ENCODE measurements at places on chromosomes 6 and 20.

GRCh38 chr20:967796-968742 is 34.0 kb downstream of the RSPO4 start:
- DNase-seq, result peak; percentile 8

DNA sequence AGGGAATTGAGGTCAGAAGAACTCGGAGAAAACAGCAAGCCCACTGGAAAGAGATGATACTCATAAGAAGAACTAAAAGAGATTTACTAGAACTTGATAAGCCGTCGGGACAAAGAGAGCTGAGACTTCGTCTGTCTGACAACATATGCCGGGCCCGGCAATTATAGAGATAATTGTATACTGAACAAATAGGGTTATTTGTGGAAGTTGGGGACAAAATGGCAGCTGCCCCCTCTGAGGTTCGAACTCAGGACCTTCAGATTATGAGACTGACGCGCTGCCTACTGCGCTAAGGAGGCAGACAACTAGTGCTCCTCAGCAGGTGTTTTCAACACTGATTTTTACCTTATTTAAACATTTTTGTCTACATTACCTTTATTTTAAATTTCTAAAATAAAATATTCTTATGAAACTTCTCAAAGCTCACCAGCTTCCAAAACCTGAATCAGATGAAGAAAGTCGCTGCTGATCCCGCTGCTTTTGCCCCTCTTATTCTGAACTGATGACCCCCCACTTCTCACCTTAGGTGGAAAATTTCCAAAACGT is 29.3 kb upstream of the TRIM27 start:
- DNase-seq, result no peak

DNA sequence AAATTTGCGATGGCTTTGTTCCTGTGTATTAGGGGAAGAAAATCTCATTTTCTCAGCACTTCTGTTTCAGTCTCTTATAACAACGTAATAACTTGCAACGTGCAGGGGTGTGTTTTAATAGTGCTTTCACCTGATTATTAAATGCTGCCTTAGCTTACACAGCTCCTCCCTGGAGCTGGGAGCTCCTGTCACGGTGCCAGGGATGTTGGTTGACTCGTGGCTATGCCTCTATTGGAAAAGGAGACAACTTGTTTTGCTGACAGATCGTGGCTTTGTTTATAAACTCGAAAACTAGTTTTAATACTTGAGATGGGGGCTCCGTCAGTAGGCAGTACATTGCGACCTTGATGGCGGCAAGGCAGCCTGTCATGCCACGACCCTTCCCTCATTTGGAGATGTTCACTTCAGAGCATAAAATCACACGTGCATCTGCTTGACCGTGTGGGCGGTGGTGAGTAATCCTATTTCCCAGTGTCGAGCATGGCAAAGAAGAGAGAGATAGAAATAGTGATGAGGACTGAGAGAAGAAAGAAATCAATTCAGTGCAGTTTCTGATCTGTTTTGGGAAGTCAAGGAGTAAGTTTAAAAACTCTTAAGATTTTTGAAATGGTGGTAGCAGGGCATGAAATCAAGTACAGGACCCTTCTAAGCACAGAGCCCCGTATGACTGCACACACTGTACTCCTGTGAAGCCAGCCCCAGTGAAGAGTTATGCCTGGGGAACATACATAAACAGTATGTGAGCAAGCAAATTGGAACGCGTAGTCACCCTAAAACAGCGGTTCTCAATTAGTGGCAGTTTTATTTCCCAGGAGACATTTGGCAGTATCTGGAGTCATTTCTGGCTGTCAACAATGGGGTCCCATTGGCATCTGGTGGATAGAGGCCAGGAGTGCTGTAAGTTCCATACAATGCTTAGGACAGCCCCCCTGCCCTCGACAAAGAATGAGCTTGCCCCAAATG is 147.2 kb downstream of the DOK5 start:
- DNase-seq, result no peak

DNA sequence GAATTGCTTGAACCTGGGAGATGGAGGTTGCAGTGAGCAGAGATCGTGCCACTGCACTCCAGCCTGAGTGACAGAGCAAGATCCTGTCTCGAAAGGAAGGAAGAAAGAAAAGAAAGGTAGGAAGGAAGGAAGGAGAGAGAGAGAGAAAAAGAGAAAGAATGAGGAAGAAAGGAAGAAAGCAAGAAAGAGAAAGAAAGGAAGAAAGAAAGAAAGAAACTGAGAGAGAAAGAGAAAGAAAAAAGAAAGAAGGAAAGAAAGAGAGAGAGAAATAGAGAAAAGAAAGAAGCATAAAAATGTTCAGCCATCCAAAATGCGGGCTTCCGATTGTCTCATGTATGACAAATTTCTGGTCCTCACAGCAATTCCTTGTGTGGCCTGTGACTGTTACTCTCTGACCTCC is 22.8 kb downstream of the MUC22 start:
- DNase-seq, result no peak

GRCh38 chr6:5132731-5133130 is 47.6 kb downstream of the PPP1R3G start:
- DNase-seq, result peak; percentile 87

GRCh38 chr20:24949756-24950127 is 673 bp downstream of the CST7 start:
- no peak for DNase-seq

DNA sequence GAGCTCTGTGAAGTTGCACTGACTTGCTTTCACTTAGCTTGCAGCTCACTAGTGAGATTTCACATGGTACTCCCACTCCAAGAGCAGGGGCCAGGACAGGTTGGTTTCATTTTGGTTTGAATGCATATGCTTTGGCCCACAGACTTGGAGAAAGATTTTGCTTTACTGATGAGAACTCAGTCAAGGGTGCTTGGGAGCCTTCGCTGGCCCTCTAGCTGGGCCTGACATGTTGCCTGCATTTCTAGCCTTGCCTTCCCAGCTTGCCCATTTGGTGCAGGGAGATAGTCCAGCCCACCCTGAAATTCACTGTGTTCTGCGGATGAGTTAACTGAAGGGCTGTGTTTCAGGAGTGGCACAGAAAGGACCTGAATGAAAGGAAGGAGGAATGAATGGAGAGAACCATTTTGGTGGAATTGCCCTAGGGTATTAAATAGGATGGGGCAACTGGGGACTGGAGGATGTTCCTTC is 1.9 kb downstream of the SGK1 start:
- DNase-seq, result no peak

- DNase-seq, result no peak
Observed at GRCh38 chr6:100818066-100818465, 63.1 kb downstream of the ASCC3 start.

- DNase-seq, result no peak
Observed at GRCh38 chr20:6818033-6818808, 50.7 kb downstream of the BMP2 start.

GRCh38 chr6:44487586-44487985 is 100.1 kb downstream of the CDC5L start:
- no peak for DNase-seq

GRCh38 chr6:124487623-124488431 is 474.4 kb upstream of the RNF217 start:
- no peak for DNase-seq

DNA sequence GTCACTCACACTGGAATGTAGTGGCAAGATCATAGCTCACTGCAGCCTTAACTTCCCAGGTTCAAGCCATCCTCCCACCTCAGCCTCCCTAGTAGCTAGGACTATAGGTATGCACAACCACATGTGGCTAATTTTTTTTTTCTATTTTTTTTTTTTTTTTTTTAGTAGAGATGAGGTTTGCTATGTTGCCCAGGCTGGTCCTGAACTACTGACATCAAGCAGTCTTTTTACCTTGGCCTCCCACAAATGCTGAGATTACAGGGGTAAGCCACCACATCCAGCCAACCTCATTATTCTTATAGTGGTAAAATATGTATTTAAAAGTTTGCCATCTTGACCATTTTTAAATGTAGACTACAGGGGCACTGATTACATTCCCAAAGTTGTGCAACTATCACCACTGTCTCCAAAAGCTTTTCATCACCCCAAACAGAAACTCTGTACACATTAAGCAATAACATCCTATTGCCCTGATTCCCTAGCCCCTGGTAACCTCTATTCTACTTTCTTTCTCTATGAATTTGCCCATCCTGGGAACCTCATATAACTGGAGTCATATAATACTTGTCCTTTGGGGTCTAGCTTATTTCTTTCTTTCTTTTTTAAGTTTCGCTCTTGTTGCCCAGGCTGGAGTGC is 268.0 kb upstream of the JARID2 start:
- no peak for DNase-seq

GRCh38 chr6:105522626-105523322 is 119.9 kb upstream of the PREP start:
- no peak for DNase-seq

DNA sequence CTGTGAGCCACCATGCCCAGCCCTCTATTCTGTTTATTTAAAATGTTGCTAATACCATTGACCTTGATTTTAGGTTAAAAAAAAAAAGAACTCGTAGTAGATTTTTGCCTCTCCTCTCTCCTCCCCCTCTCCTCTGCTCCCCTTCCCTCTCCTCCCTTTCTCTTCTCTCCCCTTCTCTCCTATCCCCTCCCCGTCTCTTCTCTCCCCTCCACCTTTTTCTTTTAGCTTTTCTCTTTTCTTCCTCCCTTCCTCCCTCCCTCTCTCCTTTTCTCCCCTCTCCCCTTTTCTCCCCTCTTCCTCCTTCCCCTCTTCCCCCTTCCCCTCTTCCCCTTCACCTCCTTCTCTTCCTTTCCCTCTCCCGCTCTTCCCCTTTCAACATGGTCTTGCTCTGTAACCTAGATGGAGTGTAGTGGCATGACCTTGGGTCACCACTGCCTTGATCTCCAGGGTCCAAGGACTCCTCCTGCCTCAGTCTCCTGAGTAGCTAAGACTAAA is 223.8 kb downstream of the ZFAND3 start:
- no peak for DNase-seq

GRCh38 chr6:63609231-63609630 is 26.4 kb upstream of the PHF3 start:
- no peak for DNase-seq

DNA sequence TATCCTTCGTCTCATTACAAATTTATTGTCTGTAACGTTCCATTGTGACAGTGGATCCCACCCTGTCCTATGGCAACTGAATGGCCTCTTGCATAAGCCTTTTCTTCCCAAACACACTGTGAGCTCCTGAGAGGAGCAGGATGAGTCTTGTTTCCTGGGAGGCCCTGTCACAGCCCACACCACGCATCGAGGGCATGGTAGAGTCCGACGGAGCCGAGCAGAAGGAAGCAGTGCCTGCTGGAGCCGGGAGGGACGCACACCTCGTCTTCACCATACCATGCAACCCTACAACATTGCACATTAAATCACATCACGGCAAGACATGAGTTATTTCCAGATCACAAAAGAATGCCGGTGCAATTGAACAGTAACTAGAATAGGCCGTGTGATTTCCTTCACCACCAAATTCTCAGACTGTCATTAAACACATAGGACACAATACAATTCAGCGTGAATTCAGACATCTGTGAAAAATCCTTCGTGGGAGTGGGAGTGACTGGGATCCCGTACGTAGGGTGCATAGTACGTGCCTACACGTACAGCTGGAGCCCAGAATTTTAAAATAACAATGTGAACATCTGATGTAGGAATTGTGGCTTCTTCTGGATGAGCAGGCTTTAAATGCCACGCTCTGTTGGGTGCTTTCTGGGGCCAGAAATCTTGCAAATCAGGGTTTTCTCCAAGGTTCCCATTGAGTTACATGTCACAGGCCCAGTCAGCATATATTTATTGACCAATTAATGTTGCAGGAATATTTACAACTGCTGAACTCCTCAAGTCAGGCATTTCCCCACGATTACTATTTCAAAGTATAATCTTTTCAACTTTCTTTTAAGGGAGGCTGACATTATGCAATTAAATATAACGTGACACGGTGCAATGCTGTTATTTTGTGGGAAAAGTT is 201.8 kb downstream of the TTLL2 start:
- no peak for DNase-seq

DNA sequence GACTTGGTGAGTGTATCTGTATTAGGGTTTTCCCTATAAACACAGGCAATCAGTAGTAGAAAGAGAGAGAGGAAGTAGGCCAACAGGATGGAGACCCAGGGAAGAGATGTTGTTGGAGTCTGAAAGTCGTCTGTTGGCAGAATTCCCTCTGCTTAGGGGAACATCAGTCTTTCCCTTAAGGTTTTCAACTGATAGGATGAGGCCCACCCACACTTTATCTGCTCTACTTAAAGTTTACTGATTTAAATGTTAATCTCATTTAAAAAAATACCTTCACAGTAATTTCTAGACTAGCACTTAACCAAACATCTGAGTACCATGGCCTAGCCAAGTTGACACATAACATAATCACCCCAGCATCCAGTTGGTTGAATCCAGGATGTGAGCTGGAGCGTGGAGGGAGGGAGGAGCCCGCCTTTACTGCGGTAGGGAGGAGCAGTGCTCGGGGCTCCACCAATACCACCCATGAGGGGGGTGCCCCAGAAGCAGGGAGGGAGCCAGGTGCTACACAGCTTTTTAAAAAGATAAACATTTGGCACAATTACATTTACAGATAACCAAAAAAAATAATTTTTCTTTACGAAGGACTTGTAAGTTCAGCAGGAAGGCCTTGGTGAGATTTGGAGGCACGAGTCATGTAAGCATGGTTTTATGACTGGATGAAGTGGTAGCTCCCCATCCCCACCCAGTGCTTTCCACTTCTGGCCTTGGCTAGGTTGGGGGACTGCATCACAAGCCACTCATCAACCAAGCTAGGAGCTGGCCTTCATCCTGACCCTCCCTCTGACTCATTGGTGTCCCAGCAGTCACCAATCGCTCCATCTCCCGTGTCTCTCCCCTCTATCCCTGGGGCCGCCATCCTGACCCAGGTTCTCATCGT is 18.4 kb upstream of the SNX9 start:
- no peak for DNase-seq

GRCh38 chr20:62476056-62476838 is 452 bp upstream of the GATA5 start:
- DNase-seq, result no peak

DNA sequence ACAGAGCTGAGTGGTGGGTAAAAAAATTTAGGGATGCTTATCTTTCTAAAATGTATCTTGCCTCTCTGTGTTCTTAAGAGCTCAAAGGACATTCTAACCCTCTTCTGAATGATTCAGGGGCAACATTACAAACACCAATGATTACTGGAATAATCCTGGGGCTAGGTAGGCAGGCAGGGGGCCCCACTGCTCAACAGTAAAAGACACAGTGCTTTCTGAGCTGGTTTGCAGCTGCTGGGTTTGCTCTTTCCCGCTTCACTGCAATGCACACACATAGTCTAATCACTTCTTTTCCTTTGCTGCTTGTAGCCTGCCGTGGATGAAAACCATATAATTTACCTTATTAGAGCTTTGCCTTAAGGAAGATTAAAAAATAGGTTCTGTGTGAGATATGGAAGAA is 23.9 kb downstream of the CLDN20 start:
- no peak for DNase-seq

DNA sequence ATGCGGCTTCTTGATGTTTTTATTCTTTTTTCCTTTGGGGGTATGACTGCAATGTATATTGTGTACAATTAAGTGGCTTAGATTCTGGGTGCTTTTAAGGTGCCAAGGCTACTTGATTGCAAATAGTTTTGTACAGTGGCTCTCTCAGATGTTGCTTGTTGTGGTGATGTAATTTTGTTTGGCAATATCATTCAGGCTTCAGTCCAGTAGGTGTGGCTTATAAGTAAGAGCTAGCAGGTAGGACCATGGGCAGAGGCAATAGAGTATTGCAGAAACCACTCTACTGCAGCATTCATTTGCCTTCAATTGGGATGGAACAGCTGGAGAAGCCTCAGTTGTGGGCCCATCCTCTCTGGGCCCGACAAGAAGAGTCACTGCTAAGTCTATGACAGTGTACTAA is 407.9 kb upstream of the MAN1A1 start:
- no peak for DNase-seq

GRCh38 chr6:89928604-89929003 is 34.3 kb downstream of the GJA10 start:
- no peak for DNase-seq
